ENCODE measurements at places on chromosomes 2 and 18. TPM values are rescaled to one million over a fixed set of nuclear protein-coding genes. Genes with fewer than 3 reads are reported as not detected.

The REG3G gene
- polyA plus RNA-seq = not detected

The LAMA3 gene
- 2.0 TPM for polyA plus RNA-seq

DNA sequence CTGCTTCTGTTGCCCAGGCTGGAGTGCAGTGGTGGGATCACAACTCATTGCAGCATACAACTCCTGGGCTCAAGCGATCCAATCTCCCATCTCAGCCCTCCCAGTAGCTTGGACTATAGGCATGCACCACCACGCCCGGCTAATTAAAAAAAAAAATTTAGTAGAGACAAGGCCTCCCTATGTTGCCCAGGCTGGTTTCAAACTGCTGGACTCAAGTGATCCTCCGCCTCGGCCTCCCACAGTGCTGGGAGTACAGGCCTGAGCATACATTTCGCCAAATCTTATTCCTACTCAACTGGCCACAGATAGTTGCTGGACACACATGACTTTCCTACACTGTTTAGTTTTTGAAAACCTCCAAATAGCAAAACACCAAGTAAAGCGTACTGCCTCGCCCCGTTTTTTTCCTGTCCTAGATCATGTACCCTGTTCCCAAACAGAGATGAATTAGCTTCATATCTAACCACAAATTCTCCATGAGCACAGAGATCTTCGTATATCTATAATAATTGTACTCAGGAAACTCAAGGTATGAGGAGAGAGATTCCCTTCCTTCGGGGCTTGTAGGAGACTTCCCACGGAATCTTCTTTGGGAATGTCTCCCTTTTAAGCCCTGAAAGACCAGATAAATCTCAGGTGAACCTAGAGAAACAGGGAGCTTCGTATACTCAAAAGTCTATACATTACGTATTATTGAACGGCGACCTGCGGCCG is 598 bp upstream of the C2orf69 start:
- DNase-seq = no peak

The STRN gene
- 26.4 TPM for polyA plus RNA-seq

DNA sequence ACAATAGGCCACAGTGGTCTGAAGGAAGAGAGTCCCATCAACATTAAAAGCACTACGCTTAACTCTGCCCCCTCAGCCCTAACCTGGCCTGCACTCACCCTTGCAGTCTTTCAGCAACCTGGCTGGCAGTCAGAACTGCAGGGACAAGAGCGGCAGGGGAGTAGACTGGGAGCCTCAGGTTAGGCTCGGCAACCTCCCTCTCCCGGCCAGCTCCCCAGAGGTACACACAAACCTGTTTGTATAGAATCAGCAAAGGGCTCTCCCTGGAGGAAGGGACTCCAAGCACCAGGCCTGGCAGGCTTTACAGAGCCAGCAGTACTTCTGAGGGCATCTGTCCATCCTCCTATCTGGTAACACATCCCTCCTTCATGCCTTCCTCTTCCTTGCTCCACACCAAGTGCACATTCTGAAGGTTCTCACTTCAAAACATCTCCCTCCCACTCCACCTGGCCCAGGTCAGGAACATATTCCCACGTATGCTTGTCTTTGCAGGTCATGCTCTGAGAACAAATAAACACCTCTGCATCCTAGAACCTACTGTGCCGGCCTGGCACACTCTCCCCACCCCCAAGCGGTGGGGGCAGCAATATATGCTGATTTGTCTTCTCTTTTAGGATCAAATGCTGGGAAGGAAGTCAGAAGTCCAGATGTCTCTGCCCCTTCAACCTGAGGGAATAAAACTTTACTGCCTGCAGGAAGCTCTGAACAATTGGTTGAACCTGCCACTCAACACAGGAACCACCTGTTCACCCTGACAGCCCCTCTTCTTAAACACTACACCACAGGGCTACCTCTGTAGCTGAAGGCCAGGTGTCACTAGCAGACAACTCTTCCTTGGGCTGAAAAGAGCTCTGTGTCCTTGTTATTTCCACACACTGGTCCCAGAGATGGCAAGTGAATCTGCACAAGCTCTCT is 12.6 kb upstream of the SFXN5 start:
- no peak for DNase-seq

DNA sequence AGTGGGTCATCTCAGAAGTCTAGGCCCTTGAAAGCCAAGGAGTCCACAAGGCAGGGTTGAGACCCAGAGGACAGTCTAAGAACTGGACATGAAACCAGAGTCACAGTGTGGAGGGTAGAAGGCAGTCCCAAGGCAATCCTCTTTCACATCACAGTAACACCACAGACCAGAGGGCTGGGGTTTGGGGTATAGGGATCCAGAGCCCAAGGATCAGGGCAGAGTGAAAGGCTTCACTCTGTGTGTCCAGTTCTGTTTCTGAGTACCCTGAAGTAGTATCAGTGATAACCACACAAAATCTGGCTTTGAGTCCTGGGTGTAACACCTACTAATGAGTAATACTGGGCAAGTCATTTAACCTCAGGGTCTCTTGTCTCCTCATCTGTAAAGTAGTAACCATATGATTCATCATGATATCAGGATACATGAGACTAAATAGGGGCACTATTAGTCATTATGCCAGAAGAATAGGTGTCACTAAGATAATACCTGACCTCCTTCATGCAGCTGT is 91.0 kb downstream of the ICA1L start:
- no peak for DNase-seq

The CDH2 gene
- polyA plus RNA-seq = 109 TPM

DNA sequence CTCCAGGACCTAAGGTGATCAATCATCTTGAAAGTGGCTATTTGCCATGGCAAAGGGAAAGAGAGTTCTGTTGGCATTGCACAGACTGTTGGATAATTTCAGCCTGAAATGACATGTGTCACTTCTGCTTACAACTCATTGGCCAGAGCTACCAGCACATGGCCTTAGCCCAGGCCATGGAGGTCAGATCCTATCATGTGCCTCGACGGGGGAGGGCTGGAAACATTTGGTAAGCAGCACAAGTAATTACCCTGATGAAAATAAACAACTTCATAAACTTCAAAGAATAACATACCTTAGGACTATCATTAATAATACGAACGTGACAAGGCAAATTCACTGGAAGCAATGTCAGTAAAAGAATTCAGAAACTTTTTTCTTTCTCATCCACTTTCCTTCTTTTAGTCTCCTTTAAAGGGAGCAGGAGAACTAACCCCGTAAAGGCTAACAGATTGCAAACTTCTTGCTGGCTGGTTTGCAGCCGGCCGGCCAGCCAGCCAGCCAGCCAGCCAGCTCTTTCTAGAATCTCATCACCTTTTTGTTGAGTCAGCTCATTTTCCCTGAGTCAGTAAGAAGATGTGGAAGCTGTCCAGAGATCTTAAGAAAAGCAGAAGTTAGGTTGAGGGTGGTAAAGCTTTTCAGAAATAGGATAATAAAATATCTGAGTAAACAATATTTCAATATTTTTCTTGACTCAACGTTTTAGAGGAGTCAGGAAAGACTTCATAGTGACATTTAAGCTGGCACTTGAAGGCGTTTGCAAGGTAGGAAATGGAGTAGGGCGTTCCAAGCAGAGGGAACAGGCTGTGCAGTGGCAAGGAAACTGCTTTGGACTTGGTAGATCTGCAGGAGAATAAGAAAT is 31.9 kb downstream of the CNRIP1 start:
- no peak for DNase-seq

GRCh38 chr2:232196802-232197201 is 181.7 kb upstream of the ALPP start:
- no peak for DNase-seq

The MC2R gene
- not detected for polyA plus RNA-seq

DNA sequence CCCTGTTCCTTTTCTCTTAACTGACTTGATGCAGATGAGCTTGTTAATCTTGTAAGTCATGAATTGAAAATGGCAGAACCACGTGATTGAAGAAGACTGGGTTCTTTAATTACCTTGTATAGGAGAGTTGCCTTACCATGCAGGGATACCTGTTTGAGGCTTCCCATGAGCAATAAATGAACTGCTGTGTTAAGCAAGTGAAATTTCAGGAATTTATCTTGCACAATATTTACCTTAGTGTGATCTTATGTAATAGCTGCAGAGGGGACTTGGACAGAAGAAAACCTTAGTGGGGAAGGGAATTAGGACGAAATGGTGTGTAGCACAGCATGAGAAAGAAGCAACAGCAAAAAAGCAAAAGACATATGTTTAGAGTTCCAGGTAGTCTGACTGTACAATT is 384.0 kb upstream of the TMEFF2 start:
- DNase-seq = no peak

DNA sequence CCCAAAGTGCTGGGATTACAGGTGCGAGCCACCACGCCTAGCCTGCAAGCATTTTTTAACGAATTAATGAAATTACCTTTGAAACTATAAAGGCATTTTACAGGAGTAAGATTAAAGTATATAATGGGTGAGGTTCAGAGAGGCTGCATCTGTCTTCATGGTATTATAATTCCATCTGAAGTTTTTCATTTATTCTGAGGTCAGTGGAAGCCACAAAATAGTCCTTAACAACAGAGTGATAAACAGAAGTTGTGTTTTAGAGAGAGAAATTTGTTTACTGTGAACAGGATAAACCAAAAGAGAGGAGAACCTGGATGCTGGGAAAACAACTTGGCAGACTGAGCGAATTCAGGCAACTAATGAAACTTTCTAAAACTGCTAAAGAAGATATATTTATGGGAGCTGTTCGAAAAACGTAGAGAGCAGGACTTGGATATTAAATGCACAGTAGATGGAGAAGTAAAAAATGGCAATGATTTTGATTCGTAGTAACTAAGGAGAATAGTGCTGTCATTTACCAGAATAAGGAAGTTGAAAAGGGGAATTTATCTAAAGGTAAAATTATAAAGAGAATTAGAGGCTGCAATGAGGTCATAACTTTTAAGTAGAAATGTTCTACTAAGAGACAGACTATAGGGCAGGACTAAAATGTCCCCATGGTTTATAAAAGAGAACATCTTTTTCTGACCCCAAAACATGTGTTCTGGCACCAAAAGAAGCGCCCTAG is 37.9 kb upstream of the ITGA4 start:
- no peak for DNase-seq

DNA sequence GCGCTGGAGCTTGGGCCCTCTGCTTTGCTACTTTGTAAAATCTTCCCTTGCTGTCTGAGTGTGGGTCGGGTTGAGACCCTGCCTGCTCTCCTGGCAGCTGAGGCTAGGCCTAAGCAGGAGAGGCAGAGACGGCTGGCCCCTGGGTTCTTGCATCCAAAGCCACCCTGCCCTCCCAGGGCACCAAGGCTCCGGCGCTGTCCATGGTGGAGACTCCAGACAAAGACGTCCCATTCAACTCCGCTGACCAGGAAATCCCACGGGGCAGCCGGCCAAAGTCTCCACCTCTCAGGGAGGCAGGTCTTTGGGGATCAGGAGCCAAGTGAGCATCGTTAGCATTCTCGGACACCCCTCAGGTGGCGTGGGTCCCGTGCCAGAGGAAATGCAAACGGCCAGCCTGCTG is 2.6 kb upstream of the PRLH start:
- peak; percentile 61 for DNase-seq

- no peak for DNase-seq
Observed at GRCh38 chr2:19550750-19551149, 192.3 kb upstream of the OSR1 start.

The CTNNA2 gene
- 3.9 TPM for polyA plus RNA-seq

- DNase-seq = no peak
Observed at GRCh38 chr2:30756051-30756719, 51.1 kb downstream of the CAPN13 start.

DNA sequence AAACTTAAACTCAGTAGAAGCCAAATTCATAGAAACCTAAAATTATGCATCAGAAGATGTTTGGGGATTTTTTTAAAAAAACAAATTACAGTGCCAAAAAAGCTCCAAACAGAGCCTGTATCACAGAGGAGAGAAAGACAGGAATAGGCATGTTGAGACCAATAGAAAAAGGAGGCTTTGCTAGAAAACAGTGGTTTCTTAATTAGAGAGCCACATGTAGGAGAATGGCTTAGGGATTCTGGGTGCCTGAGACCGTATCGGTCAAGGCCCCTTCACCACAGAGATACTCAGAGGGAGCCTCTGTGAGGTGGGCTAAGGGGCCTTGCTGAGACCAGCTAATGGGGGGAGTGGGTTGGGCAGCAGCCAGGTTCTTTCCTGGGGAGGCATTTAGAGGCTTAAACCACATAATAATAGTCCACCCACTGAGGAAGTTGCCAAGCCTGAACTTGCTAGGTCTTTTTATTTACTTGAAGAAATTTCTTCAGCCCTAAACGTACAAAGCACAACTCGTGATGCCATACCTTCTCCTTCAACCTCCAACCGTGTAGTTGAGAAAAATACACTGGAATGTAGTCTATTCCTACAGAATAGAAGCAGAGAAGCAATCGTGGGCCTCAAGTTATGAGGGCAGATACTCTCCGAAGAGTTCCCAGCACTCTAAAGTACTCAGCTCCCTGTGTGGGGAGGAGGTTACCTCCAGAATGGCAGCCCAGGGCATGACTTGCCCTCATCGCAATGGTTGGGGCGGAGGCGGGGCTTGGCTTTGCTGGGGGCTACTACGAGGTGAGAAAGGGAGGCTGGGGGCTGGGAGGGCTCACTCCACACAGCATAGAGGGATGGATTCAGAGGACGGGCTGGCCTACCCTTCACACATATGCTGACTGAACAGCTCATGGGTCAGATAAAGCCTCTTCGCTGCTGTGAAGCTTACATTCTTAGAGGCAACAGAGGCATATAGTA is 237.9 kb downstream of the TPGS2 start:
- DNase-seq = no peak

The MC4R gene
- 0.35 TPM for polyA plus RNA-seq

GRCh38 chr2:98460573-98461497 is 16.2 kb downstream of the INPP4A start:
- no peak for DNase-seq

The CHCHD5 gene
- polyA plus RNA-seq = 20.3 TPM

The FBXO41 gene
- 2.1 TPM for polyA plus RNA-seq

- no peak for DNase-seq
Observed at GRCh38 chr18:56353663-56354260, 284.6 kb downstream of the TXNL1 start.

The RBKS gene
- polyA plus RNA-seq = 6.7 TPM

The RNF125 gene
- polyA plus RNA-seq = 2.7 TPM

DNA sequence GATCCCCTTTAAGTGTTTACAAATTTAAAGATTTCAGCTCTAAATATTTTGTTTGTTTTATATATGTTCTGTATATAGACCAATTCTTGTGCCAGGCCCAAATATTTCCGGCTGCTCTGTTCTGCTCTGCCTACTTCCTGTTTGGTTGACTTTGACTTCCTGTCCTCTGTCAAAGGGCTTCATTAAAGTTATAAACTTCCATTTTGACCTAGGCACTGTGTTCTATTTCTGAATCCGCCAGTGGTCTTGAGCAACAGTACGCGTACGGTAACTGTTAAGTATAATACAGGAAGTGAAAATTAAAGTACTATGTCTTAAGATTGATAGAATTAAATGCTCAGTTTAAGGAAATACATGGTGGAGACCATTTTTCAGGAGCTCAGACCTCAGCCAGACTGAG is 13.5 kb upstream of the REL start:
- no peak for DNase-seq

The PROC gene
- polyA plus RNA-seq = 3.6 TPM

GRCh38 chr2:120161190-120161589 is 62.0 kb downstream of the TMEM185B start:
- DNase-seq = no peak

The SFT2D3 gene
- not detected for polyA plus RNA-seq

GRCh38 chr2:119378566-119378965 is 11.8 kb downstream of the DBI start:
- no peak for DNase-seq

The OTX1 gene
- polyA plus RNA-seq = not detected
